ENCODE measurements at places on chromosomes 3 and 15.

- no peak for DNase-seq
Observed at GRCh38 chr3:25540273-25540672, 112.2 kb downstream of the RARB start.

- DNase-seq: no peak
Observed at GRCh38 chr3:46719735-46720271, 2.1 kb upstream of the PRSS50 start.

GRCh38 chr3:112004187-112004586 is 5.5 kb downstream of the TAGLN3 start:
- no peak for DNase-seq

- DNase-seq: no peak
Observed at GRCh38 chr3:67883766-67884165, 229.4 kb upstream of the SUCLG2 start.

- no peak for DNase-seq
Observed at GRCh38 chr3:194084284-194084683, 51.7 kb upstream of the HES1 start.

- DNase-seq: no peak
Observed at GRCh38 chr3:3753416-3753815, 45.8 kb upstream of the LRRN1 start.

DNA sequence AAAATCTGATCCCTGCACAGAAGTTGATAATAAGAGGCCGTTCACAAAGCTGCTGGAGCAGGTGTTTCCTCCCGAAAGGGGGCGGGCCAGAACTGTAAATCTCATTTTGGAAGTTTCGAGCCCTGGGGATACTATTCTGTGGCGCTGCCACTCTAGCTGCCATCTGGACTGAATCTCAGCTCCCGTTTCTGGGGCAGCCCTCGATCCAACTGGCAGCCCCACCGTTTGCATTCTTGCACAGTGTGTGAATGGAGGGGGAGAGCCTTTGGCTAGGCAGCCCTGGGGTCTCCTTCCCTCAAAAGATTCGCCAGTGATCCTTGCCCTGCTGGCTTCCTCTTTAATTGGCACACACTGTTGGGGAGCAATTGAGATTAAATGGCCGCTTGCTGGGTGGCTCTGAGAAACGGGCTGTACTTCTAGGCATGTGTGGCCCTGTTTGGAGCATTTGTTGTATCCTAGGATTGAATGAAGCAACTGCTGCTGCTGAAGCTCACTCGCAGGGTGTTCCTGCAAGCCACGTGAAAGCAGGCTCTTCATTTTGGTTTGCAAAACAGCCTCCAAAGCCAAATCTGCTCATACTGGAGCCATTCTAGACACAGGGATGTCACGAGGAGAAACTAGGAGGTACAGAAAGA is 57.2 kb upstream of the TOPAZ1 start:
- no peak for DNase-seq

DNA sequence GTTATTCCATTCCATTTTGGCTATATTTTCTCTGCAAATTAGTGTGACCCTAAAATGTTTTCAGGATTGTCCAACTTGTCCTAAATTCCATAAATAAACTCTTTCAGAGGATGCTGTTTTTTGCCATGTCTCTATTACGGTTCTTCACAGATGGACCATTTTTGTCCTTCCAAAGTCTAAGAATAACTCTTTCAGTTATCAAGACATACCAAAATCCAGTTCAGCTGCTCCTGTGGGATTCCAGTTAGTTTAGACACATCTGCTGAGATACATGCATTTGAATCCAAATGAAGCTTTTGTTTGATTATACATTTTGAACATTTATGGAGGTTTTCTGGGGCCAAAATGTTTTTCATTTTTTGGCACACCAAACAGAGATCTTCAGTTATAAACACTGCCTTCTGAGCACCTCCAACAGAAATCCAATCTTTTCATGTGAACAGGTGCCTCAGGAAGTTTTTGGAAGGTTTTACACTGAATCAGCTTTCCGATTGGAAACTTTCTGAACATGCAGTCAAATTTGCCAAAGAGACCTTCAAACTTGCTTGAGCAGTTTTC is 80.7 kb downstream of the TIGIT start:
- no peak for DNase-seq

Data from HAP-1 (cell line).